Fibroblast of skin of abdomen (primary cell): ENCODE measurements at places on chromosomes 7 and 10.
A peak's percentile ranks its signal among the peaks of the same experiment; 100 is the strongest.

GRCh38 chr10:4396401-4397283, 429.4 kb upstream of the AKR1E2 start:
- DNase-seq = no peak

- no peak for DNase-seq
Observed at GRCh38 chr7:29063872-29064271, 82.5 kb downstream of the CPVL start.

GRCh38 chr7:2192831-2193534, 39.8 kb downstream of the MAD1L1 start:
- DNase-seq = no peak

DNA sequence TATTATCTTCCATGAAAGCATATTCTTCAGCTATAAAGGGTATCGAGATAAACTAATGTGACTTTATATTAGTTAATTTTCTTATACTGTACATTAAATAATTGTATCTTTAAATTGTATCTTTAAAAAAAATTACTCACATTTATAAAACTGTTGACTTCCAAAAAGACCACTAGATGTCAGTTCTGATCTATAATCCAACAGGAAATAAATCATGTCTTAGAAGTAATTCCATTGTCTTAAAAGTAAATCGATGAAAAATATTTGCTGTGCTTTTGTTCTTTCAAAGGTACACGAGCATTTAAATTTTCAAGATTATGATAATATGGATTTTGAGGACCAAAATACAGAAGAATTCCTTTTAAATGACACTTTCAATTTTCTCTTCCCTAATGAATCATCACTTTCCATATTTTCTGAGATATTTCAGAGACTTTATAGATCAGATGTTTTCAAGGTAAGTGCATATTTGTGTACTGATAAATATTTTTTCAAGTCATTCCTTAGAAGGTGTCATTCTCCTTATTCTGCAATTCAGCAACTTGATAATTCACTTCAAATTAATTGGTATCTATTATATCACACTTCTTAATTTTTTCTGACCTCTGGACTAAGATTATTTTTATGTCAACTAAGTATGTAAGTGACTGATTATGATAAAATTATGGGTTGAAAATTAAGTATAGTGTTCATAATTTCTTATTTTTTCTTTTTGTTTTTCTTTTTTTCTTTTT, 138.5 kb downstream of the CPED1 start:
- peak; percentile 33 for DNase-seq

GRCh38 chr7:87398446-87398845, 53.0 kb downstream of the CROT start:
- peak; percentile 81 for DNase-seq

GRCh38 chr10:90862908-90863514, 5.2 kb upstream of the HTR7 start:
- peak; percentile 45 for DNase-seq

DNA sequence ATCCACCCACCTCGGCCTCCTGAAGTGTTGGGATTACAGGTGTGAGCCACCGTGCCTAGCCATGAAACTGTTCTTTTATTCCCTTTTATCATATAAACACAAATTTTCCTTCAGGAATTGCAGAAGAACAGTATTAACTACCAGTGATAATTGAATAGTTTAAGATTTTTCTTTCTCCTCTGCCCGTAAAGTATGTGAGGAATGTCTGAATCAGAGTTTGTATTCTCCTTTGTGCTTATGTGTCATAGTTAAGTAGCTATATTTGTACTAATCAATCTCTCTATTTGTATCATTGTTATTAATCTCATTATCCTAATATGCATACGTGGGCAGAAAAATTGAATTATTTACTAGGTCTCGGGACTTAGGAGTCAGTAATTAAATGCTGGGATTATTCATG, 83.6 kb downstream of the ZNF277 start:
- peak; percentile 61 for DNase-seq

- DNase-seq = no peak
Observed at GRCh38 chr7:115572111-115572510, 458.5 kb downstream of the TFEC start.

DNA sequence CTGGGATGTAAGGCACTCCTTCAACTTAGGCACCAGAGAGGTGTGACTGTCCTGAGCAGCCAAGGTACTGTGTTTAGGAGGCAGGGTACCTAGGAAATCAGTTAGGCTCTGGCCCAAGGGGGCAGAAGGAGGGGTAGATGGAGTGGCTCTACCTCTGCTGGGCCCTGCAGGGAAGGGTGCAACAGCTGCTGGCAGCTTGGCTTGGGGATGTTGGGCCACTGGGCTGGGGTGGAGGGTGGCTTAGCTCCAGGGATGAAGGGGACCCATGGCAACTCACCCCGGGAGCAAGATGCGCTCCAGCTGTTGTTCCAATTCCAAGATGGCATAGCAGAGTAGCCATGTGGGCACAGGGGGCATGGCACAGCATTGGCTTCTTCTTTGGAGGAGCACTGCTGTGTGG, 42.1 kb downstream of the NEURL1 start:
- DNase-seq = no peak

- no peak for DNase-seq
Observed at GRCh38 chr10:86599729-86600128, 54.6 kb upstream of the OPN4 start.

DNA sequence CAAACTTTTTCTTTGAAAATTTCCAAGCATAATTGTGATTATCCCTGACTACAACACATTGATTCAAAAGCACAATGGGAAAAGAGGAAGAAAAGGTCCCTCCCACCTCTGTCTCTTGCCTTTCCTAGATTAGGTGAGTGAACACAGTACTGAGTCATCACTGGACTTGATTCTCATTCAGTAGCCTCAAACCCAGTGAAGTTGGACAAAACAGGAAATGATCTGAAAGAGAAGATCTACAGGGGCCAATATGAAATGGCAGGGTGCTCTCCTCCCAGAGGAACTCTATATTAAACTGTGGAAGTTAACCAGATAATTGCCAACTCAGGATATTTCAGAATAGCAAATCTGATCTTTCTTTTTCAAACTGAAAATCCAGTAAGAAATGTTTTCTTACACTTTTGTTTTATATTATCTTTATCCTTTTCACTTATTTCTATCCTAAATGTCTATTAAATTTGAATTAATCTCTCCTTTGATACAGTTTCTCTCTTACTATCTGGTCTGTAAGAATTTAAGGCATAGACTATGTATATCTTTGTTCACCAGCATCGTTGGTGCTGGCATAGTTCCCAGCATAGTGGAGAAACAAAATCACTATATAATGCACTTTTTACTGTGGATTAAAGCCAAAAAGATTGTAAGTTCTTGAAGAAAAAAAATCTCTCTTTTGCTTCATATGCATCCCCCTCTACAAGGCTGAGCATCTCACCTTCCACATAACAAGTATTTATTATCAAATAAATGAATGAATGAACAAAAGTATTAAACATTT, 41.4 kb upstream of the IKZF1 start:
- no peak for DNase-seq

DNA sequence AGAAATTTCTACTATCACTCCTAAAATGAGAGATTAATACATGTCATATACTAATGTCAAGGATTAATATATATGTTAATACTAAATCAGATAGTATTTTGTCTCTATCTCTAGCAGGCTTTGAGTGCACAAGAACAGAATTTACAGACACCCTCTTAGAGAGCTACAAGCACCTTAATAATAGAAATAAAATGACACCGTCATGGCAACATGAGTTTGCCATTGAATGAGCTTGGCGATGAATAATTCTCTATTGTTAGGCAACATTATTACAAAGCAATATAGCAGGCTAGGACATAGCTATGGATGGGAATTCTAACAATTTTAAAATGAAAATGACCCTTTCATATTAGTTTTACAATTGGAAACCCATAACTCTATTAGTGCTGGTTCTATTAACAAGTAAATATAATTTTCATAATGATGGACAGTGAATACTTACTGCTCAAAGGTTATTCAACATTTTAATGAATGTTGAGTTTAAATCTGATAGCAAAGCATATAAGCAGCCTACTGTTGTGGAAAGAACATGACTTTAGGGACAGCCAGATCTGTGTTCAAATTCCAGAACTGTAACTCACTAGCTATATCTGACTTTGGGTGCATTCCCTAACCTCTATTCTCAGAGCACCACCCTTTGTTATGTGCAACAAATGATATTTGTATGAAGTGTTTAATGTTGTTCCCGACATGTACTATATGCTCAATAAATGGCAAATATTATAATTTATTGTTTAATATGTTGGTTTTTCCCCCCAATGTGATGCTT, 184.5 kb upstream of the DKK1 start:
- no peak for DNase-seq

DNA sequence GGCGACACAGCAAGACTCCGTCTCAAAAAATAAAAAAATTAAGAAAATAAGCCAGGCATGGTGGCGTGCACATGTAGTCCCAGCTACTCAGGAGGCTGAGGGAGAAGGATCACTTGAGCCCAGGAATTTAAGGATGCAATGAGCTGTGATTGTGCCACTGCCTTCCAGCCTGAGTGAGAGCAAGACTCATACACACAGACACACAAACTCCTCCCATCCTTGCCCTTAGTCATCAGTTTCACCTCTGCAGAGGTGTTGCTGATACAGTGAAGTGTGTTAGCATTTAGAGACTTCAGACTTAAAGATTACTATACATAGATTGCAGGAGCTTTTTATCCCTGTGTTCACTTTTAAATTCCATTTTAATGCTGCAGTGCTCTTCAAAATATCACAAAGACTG, 5.5 kb upstream of the H2AZ2 start:
- DNase-seq = no peak

DNA sequence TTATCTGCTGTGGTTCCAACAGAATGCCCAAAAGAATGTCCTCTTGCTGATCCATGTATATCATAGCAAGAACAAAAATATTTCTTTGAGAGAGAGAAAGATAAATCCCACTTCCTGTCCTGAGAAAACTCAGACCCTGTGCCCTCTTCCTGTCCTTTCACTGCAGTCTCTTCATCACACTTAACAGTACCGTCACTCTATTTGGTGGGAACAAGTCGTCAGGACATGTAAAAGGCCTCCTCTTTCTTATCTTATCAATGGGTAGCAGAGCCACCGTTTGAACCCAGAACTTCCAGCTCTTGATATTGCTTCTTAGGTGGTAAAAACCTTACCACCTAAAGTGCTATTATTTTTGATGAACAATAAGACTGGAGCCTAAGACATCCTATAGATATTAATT, 43.9 kb downstream of the CHRM2 start:
- no peak for DNase-seq

DNA sequence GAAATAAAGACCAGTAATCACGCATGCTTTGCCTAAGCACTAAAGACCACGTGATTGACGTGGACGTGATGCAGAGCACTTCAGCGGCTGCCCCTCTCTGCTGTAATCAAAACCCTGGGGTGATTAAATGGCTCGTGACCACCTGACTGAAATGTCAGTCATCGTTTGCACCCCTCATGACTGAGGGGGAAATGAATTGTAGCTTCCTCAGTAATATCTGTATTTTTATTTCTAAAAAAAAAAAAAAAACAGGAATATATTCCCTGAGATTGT, 148.1 kb upstream of the RSU1 start:
- no peak for DNase-seq

GRCh38 chr7:31487476-31487875, 26.4 kb upstream of the ITPRID1 start:
- no peak for DNase-seq

- DNase-seq = no peak
Observed at GRCh38 chr10:56319386-56319785, 41.7 kb downstream of the ZWINT start.

GRCh38 chr7:150586785-150587152, 19.6 kb downstream of the GIMAP4 start:
- no peak for DNase-seq

DNA sequence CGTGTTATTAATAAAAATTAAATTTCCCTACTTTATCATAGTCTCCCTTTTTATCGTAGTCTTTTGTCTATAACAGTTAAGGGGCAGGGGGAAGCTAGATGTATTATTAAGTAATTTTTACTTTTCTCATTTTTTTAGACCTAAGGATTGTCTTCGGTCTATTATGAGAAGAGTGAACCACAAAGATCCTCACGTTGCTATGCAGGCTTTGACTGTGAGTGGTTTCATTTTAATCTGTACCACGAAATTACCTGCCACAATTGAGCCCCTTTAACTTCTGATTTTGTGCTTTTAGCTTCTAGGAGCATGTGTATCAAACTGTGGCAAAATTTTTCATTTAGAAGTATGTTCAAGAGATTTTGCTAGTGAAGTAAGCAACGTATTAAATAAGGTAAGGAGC, 40.6 kb downstream of the STAM start:
- DNase-seq = no peak

DNA sequence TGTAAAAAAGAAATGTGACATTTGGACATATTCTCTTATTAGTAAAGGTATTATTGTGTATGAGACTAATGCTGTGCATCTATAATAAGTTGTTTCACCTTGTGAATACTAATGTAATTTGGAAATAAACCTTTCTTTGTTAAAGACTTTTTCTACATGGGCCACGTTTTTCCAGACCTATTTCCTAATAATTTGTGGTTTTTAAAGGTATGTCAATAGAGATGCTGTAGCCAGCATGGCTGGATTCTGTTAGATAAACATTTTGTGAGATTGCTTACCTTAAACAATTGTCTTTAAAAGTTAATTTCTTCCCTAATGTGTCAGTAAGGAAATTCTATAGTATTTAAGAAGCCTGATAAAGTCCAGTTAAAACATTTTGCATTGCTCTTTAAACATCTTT, 56.0 kb downstream of the KAT6B start:
- DNase-seq = peak; percentile 14

- DNase-seq = peak; percentile 67
Observed at GRCh38 chr10:33155720-33156638, 178.5 kb downstream of the NRP1 start.

DNA sequence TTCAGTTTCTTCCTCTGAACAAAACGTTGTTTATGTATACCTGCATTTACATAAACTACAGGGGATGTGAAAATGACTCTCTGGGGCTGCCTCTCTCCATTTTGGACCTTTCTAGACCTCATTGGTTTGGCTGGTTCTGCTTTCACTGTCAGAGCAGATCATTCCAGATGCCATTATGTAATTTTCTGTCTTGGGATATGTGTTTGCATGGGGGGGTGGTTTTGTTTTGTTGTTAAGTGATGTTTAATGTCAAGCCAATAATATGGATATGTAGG, 172.4 kb downstream of the LRRC4 start:
- DNase-seq = no peak

GRCh38 chr7:101618207-101618839, 10.8 kb downstream of the MYL10 start:
- DNase-seq = peak; percentile 47

DNA sequence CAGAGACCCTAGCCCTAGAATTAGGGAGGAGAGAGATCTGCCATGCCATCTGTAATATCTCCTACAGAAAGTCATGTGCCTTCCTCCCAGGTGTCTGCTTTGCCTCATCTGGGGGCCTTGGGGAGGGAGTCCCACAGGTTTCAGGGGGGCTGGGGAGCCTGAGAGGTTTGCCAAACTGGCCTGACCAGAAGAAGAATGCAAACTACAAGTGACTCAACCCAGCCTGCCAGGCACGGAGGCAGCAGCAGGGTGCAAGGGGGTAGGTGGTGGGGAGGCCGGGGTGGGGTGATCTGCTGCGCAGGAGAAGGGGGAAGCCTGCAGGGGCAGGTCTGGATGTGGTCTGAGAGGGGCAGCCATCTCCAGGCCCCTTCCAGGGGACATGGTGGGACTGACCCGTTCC, 9.6 kb upstream of the TRIM8 start:
- DNase-seq = no peak

- no peak for DNase-seq
Observed at GRCh38 chr7:96826089-96826488, 116.4 kb upstream of the SEM1 start.

- DNase-seq = peak; percentile 22
Observed at GRCh38 chr10:111018021-111018420, 58.8 kb upstream of the ADRA2A start.
